ENCODE measurements at places on chromosomes 2 and 18.

- DNase-seq, result peak; percentile 6
These were observed 284.7 kb upstream of the CWC22 start for GRCh38 chr2:180291552-180292421.

- no peak for DNase-seq
These were observed 70.4 kb downstream of the INPP5D start for GRCh38 chr2:233130481-233131020.

GRCh38 chr2:24399434-24400206, 39.3 kb upstream of the ITSN2 start:
- DNase-seq, result no peak

- no peak for DNase-seq
These were observed 493.2 kb downstream of the CCDC85A start for GRCh38 chr2:56676966-56677365.

GRCh38 chr2:80365762-80366161, 61.2 kb upstream of the LRRTM1 start:
- no peak for DNase-seq

GRCh38 chr2:69998761-69999160, 37.3 kb upstream of the ASPRV1 start:
- DNase-seq, result no peak

- peak; percentile 2 for DNase-seq
These were observed 90.6 kb upstream of the ANKRD30BL start for GRCh38 chr2:132252191-132252893.

DNA sequence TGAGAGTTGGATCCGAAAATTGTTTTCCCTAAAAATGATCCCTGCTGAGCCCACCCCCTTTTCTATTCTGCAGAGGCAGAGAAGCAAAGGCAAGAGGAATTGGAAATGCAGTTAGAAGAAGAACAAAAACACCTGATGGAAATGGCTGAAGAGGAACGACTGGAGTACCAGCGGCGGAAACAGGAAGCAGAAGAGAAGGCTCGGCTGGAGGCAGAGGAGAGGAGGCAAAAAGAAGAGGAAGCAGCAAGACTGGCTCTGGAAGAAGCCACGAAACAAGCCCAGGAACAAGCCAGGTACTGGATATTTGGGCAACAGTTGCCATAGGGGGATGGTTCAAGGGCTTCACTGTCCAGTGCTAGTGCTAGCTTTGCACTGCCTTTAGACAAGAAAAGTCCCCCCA, 41.7 kb downstream of the SUMO1 start:
- DNase-seq, result no peak

- peak; percentile 65 for DNase-seq
These were observed 41.4 kb upstream of the AKAIN1 start for GRCh38 chr18:5238371-5238976.

DNA sequence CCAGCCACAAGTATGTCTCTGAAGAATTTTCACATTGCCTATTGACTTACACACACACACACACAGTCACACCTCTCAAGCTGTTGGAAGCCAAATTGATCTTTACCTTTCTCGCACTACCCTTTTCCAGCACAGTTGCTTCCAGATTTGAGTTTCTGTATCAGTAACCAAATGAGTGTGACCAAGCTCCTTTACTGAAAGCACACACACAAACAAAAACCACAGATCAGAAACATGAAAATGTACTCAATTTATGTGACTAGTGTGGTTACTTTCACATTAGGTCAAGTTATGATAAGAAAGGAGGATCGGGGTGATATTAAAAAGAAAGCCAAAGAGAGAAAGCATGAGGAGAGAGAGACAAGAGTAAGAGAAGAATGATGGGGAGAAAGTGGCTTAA, 993.9 kb upstream of the POU3F3 start:
- DNase-seq, result no peak

DNA sequence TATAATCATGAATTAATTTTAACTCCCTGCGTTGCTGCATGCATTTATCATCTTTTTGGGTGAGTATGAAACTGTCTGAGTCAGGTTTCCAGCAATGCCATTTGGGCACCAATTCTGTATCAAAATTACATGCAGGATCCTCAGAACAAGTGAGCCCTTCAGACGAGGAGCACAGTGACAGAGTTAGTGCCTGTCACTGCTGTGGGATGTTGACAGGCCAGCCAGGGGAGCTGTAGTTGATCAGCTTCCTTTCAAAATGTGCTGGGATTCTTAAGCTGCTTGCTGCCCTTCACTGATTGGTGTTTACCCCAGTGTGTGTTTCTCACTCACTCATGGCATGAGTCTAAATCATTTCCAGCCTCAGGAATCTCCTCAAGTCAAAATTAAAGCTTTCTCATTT, 109.2 kb downstream of the TPGS2 start:
- no peak for DNase-seq

DNA sequence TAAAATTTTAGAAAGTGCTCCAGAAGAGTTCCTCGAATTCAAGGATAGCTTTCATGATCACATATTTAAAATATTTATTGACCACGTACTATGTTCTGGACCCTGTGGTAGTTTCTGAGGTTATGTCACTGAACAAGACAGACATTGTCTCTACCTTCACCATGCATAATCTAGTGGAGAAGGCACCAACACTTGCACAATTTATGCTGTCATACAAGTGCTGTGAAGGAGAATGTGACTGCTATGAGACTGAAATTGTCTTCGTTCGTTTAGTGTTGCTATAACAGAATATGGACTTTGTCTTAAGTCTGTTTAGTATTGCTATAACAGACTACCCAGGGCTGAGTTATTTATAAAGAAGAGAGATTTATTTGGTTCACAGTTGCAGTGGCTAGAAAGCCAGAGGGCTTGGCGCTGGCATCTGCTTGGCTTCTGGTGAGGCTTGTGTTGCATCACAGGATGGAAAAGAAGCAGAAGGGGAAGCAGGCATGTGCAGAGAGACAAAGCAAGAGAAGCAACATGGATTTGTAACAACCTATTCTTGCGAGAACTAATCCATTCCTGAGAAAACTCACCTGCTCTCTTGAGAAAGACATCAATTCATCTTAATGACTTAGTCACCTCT, 50.0 kb upstream of the RFX8 start:
- DNase-seq, result no peak

DNA sequence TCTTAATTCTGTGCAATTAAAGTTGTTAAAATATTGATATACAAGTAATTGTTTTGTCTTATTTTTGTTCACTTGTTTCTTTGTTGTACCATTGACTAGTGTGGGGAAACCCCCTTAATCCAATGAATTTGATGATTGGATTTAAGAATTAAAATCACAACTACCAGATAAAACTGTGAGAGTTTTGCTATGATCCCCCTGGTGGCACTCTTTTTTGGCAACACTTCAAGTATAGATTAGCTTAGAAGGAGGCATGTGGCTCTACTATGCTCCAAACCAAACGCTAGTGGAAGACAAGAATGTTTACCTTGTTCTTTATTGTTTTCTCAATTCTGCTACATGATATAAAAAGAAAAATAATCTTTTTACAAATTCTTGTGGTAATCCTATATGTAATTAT, 477.8 kb upstream of the ETAA1 start:
- DNase-seq, result no peak

DNA sequence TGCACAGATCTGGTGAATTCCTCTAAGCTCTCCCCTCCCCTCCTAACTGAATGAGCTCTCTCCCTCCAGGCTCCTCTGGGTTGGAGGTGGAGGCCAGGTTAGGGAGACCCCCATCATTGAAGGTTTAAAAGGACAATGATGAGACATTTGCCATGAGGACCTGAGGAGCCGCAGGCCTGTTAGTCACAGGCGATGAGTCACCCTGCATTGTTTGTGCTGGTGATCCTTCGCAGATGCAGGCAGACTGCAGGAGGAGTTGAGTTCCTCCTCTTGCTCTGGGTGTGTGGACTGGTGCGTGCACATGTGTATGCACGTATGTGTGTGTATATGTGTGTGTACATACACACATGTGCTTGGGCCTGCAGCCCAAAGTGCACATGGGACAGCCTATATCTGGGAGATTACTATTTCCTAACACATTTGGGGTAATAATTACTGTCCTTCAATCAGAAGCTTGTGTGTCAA, 42.0 kb downstream of the MCFD2 start:
- DNase-seq, result peak; percentile 89

- no peak for DNase-seq
These were observed 196.1 kb downstream of the CPS1 start for GRCh38 chr2:210752532-210752931.

DNA sequence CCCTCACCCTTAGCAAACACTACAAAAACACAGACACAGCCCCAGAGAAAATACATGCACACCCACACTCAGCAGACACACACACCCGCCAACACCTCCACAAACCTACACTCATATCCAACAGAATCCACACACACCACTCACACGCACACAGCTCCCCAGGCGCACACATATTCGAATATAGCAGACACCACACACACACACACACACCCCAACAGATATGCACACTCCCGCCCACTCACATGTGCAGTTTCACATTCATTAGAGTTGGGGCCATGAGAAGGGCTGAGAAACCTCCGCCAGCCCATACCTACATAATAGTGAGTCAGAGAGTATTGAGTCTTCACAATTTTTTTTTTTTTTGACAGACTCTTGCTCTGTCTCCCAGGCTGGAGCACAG, 29.4 kb upstream of the NOTO start:
- no peak for DNase-seq

DNA sequence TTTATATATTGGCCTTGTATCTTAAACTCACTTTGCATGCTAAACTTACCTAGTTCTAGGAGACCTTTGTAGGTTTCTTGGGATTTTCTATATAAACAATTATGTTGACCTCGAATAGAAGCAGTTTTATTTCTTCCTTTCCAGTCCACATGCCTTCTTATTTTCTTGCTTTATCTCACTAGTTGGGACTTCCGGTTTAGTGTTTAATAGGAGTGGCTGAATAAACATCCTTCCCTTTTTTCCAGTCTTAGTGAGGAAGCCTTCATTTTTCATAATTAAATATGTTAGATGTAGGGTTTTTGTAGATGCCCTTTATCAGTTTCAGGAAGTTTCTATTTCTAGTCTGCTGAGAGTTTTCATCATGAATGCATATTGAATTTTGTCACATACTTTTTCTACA, 347.3 kb upstream of the HNRNPA3 start:
- no peak for DNase-seq

DNA sequence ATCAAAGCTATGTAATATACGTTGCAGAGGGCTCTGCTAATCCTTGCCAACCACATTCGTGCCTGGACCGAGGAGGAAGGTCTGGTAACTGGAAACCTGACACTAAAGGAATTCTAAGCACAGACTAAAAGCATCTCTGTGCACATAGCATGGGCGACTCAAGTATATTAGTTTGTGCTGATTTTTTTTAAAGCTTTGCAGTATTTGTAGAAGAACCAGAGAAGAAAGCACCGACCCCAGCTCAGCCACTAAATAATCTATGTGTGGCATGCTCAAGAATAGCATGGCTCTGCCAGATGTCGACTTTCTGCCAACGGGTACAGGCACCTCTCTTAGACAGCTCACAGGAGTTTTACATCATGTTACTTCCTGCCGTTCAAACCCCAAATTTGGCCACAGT, 73.2 kb upstream of the NRP2 start:
- no peak for DNase-seq

DNA sequence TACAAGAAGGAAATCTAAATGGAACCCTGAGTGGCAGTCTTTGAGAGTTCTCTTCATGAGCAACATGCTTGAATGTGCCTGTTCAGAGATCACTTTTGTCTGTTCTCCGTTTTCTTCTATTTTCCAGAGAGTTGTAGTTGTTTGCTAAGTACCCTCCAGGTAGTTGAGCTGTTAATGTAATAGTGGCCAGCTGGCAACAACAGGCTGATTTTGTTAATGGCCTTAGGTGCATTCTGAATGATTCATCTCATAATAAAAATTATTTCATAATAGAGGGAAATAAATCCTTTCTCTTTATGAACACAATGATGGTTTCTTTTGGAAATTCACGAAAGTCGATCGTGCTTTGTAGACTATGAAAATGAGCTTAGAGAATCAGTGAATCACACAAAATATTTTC, 136.8 kb downstream of the LRP1B start:
- DNase-seq, result no peak

DNA sequence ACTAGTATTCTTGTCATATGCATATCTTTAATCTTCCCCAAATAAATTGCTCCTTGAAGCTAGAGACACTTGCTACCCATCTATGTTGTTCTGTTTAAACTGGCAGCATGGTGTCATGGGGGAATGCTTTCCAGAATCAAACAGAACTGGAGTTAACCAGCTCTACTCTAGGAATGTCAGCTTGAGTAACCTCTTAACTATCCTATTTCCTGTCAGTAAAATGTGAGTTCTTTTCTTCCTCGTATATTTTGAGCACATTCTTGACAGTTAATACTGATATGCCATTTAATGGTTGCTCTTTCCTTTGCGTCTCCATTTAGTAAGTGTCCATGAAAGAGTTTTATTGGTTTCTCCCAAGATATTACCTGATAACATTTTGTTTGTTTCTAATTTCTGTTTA, 23.0 kb downstream of the CNTNAP5 start:
- no peak for DNase-seq

GRCh38 chr2:96631804-96632435, 6.2 kb downstream of the KANSL3 start:
- DNase-seq, result no peak

GRCh38 chr2:1986166-1986565, 241.9 kb upstream of the PXDN start:
- DNase-seq, result no peak

GRCh38 chr18:9550429-9550828, 63.9 kb downstream of the PPP4R1 start:
- DNase-seq, result no peak

GRCh38 chr2:98412751-98413458, 31.8 kb upstream of the INPP4A start:
- peak; percentile 61 for DNase-seq

- DNase-seq, result no peak
These were observed 28.4 kb downstream of the MBD5 start for GRCh38 chr2:148049284-148049683.

DNA sequence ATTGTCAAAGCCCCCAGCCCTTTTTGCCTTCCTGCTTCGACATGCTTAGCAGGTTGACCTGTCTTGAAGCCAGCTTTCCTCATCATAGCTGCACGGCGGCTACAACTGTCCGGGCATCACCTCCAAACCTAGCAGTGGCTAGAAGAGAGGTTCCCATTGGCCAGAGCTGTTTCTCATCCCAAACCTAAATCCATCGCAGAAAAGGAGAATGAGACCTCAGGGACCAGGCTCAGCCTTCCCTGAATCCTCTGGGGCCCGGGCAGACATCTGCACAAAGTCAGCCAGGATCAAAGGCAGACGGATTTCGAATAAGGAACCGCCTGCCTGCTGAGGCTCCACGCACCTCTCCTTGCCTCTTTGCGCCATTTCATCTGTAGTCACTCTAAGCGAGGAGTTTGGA, 101.7 kb upstream of the SLC66A3 start:
- DNase-seq, result no peak
